NCI-H460 (cell line): ENCODE measurements at places on chromosomes 2 and 18.
A peak's percentile ranks its signal among the peaks of the same experiment; 100 is the strongest.

GRCh38 chr2:200318940-200319435, 12.5 kb downstream of the SPATS2L start:
- DNase-seq: no peak

- no peak for DNase-seq
These were observed 42.1 kb downstream of the NOP58 start for GRCh38 chr2:202307690-202308089.

- no peak for DNase-seq
These were observed 9.2 kb upstream of the IL1A start for GRCh38 chr2:112793449-112793978.

- DNase-seq: no peak
These were observed 11.4 kb upstream of the KCNJ13 start for GRCh38 chr2:232787806-232788205.

DNA sequence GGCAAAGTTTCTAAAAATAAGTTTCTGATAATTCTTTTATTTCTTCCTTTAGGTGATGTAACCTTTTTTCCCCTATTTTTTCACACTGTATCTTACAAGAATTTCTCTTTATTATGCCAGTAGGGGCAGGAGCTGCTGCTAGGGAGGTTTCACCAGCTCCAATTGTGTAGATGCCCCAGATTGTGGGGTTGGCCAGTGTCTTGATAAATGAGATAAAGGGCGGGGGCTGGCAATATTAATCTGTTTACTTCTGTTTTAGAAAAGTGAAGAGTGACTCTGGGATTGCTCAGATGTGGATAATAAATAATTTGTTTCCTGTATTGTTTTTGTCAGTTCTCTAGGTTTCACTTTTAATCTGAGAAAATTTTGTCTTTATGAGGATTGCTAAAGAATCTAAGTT, 190.4 kb downstream of the MC4R start:
- DNase-seq: no peak

- DNase-seq: peak; percentile 52
These were observed 1.5 kb downstream of the PXDN start for GRCh38 chr2:1742681-1743395.

DNA sequence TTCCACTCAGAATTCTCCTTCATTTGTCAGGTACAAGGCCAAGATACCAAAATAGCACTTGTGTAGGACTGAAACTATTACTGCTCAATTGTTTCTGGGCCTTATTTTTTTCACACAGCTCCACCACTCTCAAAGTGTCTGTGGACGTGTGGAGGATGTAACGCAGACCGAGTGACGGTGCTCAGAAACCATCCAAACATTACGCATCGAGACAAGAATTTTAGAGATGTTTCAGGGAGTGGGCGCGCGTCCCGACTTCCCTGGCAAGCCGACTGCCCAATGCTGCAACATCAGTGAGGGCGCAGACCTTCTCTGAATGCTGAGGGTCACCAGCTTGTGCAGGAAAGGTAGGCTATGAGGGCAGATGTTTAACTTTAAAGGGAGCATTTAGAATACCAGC, 108.4 kb downstream of the GATA6 start:
- no peak for DNase-seq

DNA sequence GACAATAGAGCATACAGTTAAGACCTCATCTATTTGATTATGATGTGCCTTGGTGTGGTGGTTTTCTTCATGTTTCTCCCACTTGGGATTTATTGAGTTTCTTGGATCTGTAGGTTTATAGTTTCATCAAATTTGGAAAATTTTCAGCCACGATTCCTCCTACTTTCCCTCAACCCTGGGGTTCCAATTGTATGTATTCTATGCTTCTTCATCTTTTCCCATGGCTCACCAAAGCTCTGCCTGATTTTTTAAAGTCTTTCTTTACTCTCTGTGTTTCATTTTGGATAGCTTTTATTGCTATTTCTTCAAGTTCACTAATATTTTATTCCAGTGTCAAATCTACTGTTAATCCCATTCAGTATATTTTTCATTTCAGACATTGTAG, 132.7 kb downstream of the CTIF start:
- DNase-seq: no peak

DNA sequence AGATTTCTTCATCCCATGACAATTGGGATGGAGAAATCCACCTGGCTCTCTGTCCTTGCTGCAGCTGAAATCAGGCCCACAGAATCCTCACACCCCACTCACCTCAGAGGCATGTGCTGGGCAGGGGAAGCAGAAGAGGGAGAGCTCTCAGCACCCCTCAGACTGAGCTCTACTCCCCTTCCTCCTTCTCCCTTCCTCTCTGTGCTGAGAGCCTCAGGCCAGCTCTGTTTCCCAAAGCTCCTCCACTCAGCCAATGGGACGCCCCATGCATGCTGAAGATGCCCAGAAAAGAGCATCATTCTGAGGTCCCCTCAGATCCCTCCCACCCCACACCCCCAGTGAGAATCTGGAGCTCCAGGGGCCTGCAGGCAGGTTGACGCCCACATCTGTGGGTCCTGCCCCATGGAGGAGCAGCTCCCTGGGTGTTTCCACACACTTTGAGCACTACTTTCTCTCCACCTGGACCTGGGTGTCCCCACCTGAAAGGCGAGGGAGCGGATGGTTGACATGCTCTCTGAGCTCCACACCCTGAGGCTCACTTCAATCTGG, 637.7 kb upstream of the ID2 start:
- DNase-seq: no peak

GRCh38 chr2:10972683-10973433, 61.1 kb downstream of the KCNF1 start:
- DNase-seq: no peak

DNA sequence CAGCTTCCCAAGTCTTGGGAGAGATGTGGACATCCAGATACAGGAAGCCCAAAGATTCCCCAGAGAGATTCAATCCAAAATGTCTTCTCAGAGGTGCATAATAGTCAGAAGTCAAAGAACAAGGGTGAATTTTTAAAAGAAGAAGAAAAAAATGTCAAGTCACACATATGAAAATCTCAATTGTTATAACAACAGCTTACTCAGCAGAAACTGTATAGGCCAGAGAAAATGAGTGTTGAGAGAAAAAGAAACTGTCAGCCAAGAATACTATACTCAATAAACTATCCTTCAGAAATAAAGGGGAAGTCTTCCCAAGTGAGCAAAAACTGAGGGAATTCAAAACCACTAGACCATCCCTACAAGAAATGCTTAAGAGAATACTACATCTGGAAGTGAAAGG, 612.9 kb upstream of the POU3F3 start:
- no peak for DNase-seq

DNA sequence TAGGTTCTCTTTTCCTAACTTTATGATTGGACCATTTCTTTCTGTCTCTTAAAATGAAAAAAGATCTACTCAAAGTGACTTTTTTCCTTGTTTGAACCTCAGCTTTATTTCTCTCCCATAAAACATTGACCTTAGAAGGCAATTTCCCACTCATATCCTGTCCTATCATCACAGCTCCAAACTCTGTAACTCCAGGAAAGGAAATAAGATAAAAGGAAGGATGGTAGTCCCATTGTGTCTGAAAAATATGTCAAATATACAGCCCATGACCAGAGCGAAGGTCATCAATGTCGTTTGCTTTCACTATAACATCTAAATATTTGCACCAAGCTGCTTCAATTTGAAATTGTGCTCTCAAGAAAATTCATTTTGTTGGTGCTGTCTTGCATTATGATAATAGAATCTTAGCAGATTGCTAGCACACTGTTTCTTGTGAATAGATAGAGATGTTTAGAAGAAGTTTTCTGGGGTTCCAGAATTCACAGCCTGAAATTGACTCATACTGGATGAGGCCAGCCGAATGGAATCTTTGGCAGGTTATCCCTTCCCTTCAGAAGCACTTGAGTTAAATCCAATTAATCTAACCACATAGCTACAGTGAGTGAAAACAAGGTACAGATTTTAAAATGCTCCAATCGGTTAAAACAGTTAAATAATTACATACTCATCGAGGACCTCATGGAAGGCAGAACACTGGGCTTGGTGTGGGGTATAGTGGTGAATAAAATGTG, 95.1 kb downstream of the CRIM1 start:
- no peak for DNase-seq

- no peak for DNase-seq
These were observed 26.5 kb downstream of the EIF4E2 start for GRCh38 chr2:232576995-232577394.

- DNase-seq: no peak
These were observed 278.1 kb downstream of the ZEB2 start for GRCh38 chr2:144241801-144242200.

GRCh38 chr2:63661076-63661475, 72.3 kb downstream of the MDH1 start:
- DNase-seq: no peak

DNA sequence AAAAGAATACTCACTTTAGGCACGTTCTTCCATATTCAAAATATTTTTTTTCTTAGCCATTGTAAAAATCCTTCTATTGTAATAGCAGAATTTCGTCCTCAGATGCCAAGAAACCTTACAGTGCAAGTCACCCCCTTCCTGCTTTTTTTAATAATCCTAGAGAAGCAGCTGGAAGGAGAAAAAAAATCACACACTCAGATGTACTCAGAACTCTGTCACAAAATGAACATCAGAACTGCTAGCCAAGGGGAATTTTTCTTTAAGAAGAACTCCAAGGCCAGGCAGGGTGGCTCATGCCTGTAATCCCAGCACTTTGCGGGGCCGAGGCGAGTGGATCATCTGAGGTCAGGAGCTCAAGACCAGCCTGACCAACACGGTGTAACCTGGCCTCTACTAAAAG, 127.3 kb upstream of the SPATS2L start:
- no peak for DNase-seq

- no peak for DNase-seq
These were observed 29.5 kb downstream of the RMC1 start for GRCh38 chr18:23532848-23533247.

DNA sequence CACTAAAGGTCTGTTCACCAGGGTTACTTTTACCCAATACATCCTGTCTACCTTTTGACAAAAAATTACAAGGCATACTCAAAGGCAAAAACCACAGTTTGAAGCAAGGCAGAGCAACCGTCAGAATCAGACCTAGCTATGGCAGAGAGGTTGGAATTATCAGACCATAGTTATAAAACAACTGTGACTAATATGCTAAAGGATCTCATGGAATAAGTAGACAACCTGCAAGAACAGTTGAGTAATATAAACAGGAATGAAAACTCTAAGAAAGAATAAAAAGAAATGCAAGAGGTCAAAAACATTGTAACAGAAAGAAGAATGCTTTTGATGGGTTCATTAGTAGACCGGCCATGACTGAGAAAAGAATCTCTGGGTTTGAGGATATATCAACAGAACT, 318.8 kb upstream of the KCNH7 start:
- no peak for DNase-seq

- no peak for DNase-seq
These were observed 2.9 kb upstream of the GALNT3 start for GRCh38 chr2:165796819-165797530.

DNA sequence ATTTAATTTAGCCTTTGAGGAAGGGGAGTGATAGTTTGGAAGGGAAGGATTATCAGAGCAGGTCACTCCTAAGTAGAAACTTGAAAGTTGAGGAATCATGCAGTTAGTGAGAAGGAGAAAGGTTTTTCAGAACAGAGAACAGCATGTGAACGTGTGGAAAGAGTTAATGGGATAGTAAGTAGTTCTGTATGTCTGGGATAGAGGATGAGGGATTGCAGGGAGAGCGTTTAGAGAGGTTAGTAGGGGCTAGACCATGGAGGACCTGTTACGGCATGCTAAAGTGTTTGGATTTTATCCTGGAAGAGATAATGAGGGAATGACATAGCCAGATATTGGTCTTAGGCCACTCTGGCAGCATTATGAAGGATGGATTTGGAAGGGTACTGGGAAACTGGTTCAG, 1.8 kb downstream of the ZNF512 start:
- DNase-seq: no peak

- DNase-seq: no peak
These were observed 68.4 kb downstream of the POLR1A start for GRCh38 chr2:86037141-86037794.
